Activated CD4-positive, alpha-beta T cell treated with anti-CD3 and anti-CD28 coated beads, Interleukin-10, Interleukin-2, amounts not matched to agents 100 ng/mL and 50 ng/mL, durations not matched to agents 16 hours and 8 hours (primary cell): ENCODE measurements at places on chromosomes 5 and 9.

GRCh38 chr5:155826611-155827507, 500.1 kb upstream of the SGCD start:
- no peak for DNase-seq

DNA sequence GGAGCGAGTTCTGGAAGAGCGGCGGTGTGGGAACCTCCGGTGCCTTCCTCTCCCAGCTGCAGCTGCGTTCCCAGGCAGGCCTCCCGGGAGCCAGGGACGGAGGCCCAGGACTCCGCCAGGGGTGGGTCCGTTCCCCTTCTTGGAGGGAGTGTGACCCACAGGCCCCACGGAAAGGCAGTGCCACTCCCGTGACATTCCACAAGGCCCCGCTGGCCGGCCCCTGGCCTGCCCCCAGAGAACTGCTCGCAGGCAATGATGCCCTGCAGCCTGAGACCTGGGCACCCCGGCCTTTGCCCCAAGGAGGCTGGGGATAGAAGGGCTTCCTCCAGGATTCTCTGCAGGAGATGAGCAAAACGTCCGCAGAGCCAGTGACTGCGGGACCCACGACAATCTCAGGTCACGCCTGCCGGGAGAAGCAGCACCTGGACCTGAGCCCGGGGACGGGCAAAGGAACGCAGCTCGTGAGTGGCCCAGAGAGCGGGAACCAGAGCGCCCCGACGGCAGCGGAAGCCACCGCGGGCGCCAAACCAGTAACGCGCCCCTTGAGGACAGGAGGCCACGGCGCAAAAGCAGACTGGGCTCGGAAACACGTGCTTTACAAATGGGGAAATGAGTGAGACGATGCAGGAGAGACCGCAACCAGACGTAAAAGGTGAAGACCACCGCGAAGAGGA, 9.3 kb downstream of the OBP2B start:
- peak; percentile 46 for DNase-seq

- peak; percentile 7 for DNase-seq
Observed at GRCh38 chr9:91378695-91379127, 17.0 kb upstream of the AUH start.

DNA sequence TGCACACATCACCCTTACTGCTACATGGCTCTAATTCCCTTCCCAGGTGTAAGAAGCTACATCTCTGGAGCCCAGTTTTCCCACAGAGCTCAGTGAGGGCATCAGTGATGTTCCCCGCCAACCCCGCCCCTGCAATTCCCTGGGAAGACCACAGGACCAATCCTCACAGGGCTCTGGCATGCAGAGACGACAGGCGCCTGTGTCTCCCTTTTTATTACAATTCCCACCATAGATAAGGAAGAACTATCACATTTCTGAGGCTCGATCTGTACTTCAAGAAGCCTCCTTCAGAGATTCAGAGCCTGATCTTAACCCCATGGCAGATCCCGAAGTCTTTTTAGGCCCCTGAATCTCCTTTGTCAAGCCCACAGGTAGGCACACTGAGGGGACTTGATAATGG, at the start of gene OR1L6:
Gene OR1L6, plus strand, starts transcription at position 301 of the 400 bp plus-strand sequence. CDS start 7,545 bp downstream, outside the sequence.
- DNase-seq, result no peak

DNA sequence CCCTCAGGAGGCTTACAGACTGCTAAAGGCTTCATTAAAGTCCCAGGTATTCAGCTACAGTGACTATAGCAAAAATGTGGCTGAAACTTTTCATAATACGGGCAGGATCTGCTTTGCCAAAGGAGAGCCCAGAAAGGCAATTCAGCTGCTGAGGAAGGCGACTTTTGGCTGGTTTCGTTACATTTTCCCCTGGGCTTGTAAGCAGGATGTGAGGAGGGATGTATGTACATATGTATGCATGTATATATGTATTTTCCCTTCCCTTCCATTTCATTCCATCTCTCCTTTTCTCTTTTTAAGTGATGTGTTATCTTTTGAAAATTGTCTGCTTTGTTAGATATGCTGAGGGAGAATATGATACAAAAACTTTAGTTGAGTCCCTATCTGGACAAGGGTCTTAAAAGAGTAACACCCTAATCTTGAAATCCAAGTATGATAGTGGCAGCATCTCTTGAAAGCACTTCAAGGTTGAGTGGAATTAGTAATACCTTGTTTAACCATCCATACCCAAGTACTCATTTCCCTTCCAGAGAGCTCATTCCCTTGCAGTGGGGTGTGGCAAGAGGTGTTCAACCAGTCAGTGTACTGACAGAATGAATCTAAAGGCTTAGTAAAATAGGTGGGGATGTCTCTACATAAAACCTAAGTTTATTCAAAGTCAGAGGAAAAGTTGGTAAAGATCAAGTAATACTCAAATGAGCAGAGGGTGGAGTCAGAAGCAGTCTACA, 28.7 kb downstream of the RAD1 start:
- DNase-seq, result peak; percentile 2

GRCh38 chr9:10108815-10109214, 504.0 kb downstream of the PTPRD start:
- no peak for DNase-seq

DNA sequence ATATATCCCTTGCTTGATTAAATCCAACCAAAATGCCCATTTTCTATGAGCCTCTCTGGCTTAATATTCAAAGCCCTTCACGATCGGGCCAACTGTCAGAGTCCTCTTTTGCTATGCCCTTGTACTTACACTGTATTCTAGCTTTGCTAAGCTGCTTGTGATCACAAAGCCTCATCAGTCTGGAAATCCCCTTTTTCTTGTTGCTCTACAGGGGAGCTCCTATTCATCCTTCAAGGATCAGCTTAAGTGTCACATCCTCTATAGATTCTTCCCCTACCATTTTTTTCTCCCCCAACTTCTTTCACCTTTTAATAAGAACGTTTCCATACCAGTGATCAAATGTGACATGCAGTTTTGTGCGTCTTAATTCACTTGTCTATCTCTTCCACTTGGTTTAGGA, 450.4 kb upstream of the CHD1 start:
- DNase-seq, result no peak

DNA sequence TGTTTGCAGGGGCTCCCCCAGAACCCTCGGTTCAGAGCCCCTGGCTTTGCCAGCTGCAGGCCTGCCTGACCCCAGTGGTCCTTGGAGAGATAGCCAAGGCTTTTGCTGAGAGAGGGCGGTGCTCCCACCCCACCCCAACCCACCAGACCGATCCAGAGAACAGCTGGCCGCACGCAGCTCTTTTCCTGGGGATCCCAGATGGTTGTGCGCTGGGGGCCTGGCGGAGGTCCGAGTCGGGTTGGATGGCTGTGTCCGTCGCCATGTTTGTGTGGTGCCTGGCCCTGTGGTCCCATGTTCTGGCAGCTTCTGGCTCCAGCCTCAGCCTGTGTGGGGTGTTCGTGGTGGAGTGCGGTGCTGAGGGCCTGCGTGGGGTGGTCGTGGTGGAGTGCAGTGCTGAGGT, 97.5 kb downstream of the RXRA start:
- DNase-seq, result no peak

- DNase-seq, result no peak
Observed at GRCh38 chr9:14277761-14278160, 36.2 kb downstream of the NFIB start.
